ENCODE measurements at places on chromosomes 13 and 19. TPM values are rescaled to one million over a fixed set of nuclear protein-coding genes. Genes with fewer than 3 reads are reported as not detected.

The CEACAM20 gene
- polyA plus RNA-seq: not detected

- no peak for DNase-seq
Observed at GRCh38 chr13:87234981-87235380, 436.2 kb upstream of the SLITRK5 start.

The SIGLEC10 gene
- 0.34 TPM for polyA plus RNA-seq

GRCh38 chr13:102792396-102792795, 6.4 kb downstream of the POGLUT2 start:
- DNase-seq: no peak

DNA sequence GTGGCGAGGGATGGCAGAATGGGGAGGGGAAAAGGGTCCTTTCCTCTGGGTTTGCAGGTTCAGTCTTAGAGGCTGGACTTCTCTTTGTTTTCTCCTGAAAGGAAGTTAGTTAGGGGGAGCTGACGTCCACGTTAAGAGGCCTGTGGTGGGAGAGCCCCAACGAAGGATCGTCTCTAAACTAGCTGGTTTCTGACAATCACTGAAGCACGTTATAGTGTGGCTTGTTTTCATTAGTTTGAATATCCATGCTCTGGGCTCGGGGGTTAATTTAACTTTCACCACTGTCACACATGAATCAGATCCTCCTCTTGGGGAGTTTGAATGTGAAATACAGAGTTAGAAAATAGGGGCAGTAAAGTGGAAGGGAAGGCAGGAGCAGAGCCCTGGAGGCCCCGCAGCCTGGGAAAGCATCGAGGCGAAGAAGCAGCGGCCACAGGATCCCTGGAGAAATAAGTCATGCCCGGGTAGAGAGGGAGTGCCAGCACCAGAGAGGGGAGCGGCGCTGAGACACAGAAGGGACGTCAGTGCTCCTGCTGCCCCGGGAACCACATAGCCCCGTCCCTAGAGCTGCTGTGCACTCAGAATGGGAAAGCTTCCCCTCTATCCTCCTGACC, 31.1 kb upstream of the AMER2 start:
- peak; percentile 65 for DNase-seq

DNA sequence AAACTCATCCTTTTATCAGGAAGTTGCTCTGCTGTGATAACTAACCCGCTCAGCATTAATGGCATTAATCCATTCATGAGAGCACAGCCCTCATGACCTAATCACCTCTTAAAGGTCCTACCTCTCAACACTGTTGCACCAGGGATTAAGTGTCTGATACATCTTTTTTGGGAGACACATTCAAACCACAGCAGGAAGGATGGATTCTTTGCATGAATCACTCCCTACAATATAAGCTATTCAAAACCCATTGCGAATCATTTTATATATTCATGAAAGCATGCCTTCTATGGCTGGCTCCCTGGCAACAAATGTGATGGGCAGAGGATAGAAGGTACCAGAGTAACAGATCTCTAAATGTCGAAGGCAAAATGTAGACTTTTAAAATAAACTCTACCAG, 27.6 kb downstream of the ARL11 start:
- DNase-seq: no peak

The GPR183 gene
- polyA plus RNA-seq: 1.7 TPM

The KCTD12 gene
- polyA plus RNA-seq: 18.0 TPM

Data from kidney (tissue), 22 donors.